ENCODE measurements at places on chromosomes 2 and 18. TPM values are rescaled to one million over a fixed set of nuclear protein-coding genes. Genes with fewer than 3 reads are reported as not detected.

- H3K4me3 ChIP-seq: no peak overlapping the region
- H3K36me3 ChIP-seq: no peaks in the 10 kb centered on the region
- H3K27ac ChIP-seq: no peak overlapping the region
- H3K4me1 ChIP-seq: no peaks in the 10 kb centered on the region
- no peak for DNase-seq
These were observed 34.4 kb upstream of the RTN4 start for GRCh38 chr2:55084641-55085040.

- H3K36me3 ChIP-seq: peaks cover 33% of the 10 kb centered on the region
- DNase-seq: no peak
- H3K27me3 ChIP-seq: no peaks in the 10 kb centered on the region
These were observed 3.5 kb downstream of the YES1 start for GRCh38 chr18:808502-808901.

GRCh38 chr2:42566025-42566424 lies 2.4 kb upstream of the MTA3 start:
- no peak for DNase-seq
- H3K4me3 ChIP-seq: peak overlapping the region; percentile 36
- no peak overlapping the region for H3K27ac ChIP-seq
- peaks cover 5% of the 10 kb centered on the region for H3K36me3 ChIP-seq
- H3K27me3 ChIP-seq: no peaks in the 10 kb centered on the region

DNA sequence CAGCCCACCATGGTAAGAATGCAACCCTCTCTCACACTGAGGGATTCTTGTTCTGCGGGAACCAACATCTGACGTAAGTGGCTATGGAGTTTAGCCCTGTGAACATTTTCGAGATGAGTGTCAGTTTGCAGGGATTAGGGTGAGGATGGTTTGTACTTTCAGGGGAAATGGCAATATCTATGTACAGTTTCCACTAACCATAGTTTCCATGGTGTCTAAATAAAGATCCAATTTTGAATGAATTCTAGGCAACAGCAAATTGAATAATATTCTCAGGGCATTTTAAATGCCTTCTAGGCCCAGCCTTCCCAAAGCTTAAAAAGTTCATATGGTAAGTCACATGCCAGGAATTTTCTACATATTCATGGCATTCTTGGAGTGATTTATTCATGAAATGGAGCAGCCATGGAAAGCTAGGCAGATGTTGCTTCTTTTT lies 105.4 kb upstream of the MMADHC start:
- H3K4me1 ChIP-seq: no peaks in the 10 kb centered on the region
- DNase-seq: no peak
- H3K36me3 ChIP-seq: no peaks in the 10 kb centered on the region
- no peak overlapping the region for H3K27ac ChIP-seq
- no peak overlapping the region for H3K4me3 ChIP-seq

DNA sequence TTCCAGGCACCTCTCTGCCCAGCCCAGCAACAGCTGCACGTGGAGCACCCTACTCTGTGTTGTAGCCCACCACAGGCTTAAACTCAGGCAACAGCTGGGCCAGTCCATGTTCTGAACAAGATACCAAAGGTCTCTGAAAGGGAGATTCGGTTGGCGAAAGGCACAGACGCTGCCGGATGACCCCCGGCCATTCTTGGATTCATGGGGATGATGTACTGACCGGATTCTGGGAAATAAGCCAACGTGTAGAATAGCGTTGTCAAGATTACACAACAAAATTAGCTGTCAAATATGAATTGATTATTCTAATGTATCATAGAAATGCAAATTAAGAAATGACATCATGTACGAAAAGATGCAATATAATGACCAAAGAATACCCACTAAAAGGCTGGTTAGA lies 283.0 kb upstream of the PXDN start:
- DNase-seq: no peak
- no peak overlapping the region for H3K27ac ChIP-seq

TSPYL6 gene
- not detected for total RNA-seq
